IPS DF 6.9 (cell line): ENCODE measurements at places on chromosomes 16 and 17.
A peak's percentile ranks its signal among the peaks of the same experiment; 100 is the strongest.

GRCh38 chr17:44212507-44213402 is 6.7 kb downstream of the UBTF start:
- no peak for DNase-seq

DNA sequence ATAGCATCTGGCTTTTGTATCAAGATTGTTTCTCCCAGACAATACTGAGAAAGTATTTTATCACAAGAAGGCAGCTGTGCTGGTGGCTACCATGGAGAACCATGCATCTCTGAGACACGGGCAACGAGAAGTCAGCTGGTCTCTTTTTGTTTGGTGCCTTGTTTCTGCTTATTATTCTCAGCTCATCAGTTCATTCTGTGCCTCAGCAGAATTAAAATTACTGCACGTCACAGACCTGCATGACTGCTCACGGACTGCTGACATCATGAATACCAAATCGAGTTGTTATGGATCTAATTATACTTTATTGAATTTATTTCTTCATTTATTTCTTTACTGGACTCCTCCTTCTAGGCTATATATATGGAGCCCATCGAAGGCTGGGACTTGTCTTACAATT is 19.0 kb upstream of the PMP22 start:
- DNase-seq = no peak

DNA sequence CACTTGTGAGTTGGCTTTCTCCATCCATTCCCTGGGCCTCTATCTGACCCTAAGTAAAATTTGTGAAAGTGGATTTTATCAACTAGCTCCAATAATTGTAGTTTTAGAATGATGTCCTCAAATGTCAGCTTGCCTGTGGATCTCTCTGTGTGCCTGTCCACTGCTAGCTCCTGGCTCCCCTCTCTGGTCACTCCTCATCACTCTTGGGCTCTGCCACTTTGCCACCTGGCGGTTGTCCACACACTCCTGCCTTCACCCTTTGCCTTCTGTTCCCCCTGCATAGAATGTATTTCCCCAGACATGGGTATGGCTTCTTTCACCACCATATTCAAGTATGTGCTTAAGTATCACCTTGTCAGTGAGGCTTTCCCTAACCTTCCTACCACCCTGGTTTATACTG is 19.8 kb downstream of the ANKFN1 start:
- DNase-seq = no peak

GRCh38 chr16:59341368-59341767 is 607.3 kb upstream of the GOT2 start:
- no peak for DNase-seq

DNA sequence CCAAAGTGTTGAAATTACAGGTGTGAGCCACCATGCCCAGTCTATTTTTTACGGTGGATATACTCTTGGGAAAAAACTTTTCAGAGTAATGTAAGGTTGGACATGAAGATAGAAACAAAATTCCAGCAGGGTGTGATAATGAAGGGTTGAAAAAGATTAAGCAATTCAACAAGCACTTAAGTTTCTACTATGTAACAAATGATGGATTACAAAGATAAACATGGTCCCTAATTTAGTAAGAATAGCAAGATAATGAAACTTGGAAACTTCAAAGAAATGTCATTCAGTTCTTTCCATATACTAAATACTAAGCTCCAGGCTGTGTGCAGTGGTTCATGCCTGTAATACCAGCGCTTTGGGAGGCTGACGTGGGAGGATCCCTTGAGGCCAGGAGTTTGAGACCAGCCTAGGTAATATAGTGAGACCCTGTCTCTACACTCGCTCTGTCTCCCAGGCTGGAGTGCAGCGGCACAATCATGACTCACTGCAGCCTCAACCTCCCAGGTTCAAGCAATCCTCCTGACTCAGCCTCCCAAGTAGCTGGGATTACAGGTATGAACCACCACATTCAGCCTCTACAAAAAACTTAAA is 31.0 kb downstream of the PSMD12 start:
- no peak for DNase-seq

GRCh38 chr16:69934044-69934443 is 17.1 kb upstream of the CLEC18A start:
- DNase-seq = no peak

DNA sequence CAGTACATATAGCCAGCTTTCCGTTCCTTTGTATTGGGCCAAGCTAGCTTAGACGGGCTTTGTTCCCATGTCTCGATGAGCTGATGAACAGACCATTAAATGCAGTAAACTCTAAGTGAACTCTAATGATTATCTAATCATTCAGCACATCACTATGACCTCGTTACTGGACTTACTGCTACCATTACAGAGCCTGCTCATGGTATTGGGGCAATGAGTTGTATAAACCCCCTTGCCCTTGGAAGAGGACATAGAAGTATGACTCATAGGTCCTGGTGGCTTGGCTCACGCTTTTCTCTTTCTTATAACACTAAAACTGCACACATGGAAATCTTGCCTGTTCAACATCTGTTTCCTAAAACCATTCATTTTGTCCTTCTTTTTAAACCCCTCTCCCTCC is 93.6 kb upstream of the DYNLRB2 start:
- no peak for DNase-seq

- no peak for DNase-seq
These were observed 1.7 kb upstream of the MNT start for GRCh38 chr17:2402544-2402943.

DNA sequence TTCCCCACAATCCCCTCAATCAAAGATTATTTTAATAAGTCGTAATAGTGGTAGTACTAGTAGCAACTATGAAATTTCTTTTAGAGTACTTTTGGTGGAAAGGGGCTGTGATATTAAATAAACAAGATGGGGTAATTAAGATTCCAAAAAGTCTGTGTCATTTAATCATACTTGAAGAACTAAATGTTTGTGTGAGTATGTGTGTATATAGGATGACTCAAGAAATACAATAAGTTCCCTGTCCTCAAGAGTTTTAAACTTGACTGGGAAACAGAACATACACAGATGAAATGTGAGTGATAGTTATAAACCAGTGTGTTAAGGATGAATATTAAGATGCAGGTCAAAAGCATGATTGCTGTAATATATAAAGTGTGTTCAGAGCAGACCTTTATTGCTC is 2.3 kb downstream of the ALDH3A2 start:
- no peak for DNase-seq

GRCh38 chr16:4797805-4798252 is 2.7 kb downstream of the SMIM22 start:
- no peak for DNase-seq

DNA sequence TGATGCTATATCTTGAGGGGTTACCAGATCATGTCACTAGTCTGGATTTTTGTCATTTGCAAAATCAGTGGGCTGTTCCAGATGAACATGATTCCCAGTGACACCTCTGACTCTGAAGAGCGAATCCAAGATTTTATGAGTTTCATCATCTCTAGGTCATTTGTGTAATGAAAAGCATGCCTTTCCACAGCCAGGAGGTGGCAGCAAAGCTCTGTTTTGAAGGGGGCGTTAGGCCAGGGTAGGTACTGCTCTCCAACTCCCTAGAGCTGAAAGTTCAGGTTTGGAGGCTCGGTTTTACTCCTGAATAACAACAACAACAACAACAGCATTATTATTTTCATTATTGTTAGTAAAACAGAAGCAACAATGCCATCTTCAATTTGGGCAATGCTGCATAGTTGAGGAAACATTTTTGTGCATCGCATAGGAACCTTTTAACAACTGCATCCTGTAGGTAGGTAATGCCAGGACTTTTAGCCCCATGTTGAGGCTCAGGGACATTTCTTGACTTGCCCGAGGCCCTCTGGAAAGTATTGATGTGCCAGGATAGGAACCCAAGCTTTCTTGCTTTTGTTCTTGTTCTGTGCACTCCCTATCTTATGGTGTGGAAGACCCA is 77.0 kb downstream of the MYH13 start:
- peak; percentile 57 for DNase-seq

GRCh38 chr16:51655249-51655648 is 504.2 kb upstream of the SALL1 start:
- DNase-seq = no peak

DNA sequence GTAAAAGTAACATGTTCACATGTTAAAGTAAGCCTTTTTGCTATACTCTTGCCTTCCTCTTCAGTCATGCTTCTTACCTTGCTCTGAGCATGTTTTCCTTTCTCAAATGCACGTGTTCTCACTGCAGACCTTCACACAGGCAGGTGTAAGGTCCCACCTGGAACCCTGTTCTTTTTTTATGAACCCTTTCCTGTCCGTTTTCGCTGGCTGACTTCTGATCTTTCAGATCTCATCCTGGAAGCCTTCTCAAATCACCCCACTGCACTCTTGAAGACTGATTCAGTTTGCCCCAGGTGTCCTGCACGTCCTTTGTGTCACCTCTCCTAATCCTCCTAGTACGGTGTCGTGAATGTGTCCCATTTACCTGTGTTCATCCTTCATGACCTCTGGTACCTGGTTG is 313.6 kb downstream of the SNX29 start:
- DNase-seq = no peak

- DNase-seq = no peak
These were observed 16.6 kb downstream of the COL1A1 start for GRCh38 chr17:50184611-50185398.

GRCh38 chr17:2978991-2979390 is 84.4 kb downstream of the OR1D5 start:
- no peak for DNase-seq

- DNase-seq = no peak
These were observed 51.4 kb upstream of the WSCD1 start for GRCh38 chr17:6018788-6019187.

- no peak for DNase-seq
These were observed 10.3 kb upstream of the GAS7 start for GRCh38 chr17:10208604-10209193.

DNA sequence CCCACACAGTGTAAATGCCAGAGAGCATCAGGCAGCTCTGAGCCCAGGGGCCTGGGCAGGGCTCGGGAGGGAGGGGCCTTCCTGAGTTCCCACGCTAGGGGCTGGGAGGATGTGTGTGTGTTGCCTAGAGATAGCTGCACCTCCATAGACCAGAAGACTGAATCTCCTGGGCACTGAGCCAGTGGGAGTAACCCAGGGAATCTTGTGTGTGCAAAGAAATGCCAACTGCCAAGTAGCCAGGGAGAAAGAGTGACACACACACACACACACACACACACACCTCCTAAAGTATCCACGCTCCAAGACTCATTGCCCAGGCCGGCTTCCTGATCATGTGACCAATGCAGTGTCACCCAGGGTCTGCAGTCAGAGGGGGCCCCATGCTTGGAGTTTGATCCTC is 166.2 kb upstream of the RPL38 start:
- DNase-seq = no peak

DNA sequence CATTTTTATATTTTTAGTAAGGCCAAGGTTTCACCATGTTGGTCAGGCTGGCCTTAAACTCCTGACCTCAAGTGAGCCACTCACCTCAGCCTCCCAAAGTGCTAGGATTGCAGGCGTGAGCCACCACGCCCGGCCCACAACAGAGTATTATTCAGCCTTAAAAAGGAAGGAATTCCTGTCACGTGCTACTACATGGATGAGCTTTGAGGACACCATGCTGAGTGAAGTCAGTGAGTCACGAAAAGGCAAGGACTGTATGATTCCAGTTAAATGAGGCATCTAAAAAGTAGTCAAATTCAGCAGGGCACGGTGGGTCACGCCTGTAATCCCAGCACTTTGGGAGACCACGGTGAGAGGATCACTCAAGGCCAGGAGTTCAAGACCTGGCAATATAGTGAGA is 9.7 kb downstream of the CSF3 start:
- DNase-seq = no peak

DNA sequence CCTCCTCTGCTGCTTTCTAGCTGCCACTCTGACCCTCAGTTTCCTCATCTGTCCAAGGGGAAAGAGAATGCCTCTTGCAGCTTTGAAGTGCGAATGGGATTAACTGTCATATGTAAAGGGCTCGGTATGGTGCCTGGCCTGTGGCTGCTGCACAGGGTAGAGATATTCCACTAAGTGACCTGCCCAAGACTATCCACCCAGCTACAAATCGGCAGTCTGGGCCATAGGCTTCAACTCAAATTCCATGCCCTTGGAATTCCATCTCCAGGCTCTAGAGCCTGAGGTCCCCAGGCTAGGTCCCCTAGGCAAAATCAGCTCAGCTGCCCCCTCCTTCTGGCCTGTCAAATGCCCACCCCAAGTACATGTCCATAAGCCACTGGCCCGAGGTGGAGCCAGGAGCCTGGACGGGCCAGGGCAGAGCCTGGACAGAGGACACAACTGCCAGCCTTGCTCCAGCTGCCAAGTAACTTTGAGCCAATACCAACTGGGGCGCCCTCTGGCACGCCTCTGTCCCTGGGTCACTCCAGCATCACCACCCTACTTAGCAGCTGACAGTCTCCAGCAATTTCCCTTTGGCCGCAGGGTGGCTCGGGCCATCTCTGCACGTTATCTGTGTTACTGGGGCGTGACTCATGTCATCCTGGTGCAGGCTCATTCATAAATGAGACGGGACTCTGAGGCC is 57.2 kb downstream of the SDK2 start:
- DNase-seq = no peak

DNA sequence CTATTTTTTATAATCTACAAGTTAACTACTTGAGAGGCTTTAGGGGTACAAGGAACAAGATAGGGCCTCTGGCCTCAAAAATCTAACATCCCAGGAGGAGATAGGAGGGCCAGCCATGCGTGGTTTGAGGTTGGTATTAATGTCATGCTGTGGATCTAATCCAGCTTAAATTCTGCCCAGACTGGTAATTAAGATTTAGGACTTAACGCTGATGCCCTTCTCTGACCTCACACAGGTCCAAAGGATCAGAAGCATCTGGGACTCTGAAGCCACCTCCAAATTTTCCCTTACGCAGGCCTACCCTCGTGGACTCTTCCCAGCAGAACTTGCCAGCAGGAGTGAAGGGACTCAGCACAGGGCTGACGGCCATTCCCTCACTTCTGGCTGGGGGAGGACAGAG is 15.1 kb downstream of the SLC6A4 start:
- no peak for DNase-seq

DNA sequence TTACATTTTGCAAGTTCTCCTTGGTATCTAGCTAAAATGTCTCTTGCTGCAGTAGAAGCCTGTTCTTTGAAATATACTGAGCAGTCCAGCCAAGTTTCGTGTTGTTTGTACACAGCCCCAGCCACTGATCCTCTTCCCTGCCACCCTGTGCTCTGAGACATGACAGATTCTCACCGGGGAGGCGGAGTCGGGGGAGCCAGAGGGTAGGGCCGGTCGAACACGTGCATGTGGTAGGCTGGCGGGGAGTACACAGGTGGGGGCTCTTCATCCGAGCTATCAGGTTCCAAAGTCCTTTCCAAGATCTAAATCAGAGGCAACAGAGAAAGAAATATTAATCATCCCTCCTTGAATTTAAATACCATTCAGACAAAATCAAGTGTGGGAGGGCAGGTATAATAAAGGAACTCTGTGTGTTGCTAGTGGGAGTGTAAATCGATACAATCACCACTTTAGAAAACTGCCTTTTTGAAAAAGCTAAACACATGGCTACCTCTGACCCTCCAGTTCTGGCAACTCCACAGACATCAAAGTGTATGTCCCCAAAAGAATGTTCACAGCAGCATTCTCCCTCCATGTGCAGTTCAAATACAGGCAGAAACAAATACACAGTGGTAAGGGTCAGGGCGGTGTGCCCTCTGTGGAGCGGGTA is 29.7 kb upstream of the MRPS23 start:
- no peak for DNase-seq

- no peak for DNase-seq
These were observed 16.0 kb upstream of the ZNHIT3 start for GRCh38 chr17:36470499-36470898.

- DNase-seq = no peak
These were observed 8.3 kb downstream of the IST1 start for GRCh38 chr16:71903608-71904007.

- no peak for DNase-seq
These were observed 17.3 kb upstream of the DHRS13 start for GRCh38 chr17:28920201-28920600.
